Nephron progenitor cell (in vitro differentiated cells): ENCODE measurements at places on chromosomes 7 and 10.

DNA sequence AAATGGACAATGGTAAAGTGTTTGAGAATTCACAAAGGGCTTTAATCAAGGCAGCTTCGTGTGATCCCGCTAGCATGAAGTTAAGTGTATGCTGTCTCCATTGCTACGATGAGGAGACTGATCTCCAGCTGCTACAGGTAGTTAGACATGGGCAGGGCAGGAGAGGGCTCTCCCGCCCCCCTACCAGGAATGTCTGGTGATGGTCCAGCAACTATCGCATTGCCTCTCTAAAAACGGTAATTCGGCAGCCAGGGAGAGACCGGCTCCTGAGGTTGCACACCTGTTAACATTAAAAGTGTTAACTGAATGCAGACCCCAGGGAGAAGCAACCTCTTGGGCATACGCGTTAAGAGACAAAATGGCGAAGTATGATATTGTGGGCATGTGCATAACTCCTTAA, 37.9 kb downstream of the SVIL start:
- no peak for DNase-seq

DNA sequence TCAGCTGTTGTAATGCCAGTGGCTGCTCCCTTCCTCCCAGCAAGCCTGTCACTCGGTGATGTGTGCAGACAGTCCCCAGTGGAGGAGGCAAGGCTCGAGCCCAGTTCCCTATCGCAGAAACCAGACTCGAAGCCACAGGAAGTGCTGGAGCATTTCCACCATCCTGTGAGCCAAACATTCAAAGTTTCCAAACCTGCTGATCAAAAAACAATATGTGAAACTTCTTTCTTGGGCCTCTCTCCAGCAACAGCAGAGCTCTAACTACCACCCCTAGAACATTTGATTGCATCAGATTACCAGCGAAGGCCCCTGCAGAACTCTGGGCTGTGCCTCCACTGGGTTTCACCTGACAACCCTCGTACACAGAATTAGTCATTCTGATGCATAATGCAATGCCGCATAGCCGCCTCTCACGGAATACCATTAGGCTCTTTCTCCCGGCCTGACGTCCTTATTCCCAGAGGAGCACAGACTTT, 94.0 kb downstream of the ELMO1 start:
- DNase-seq = no peak

GRCh38 chr7:2019711-2020511, 212.8 kb downstream of the MAD1L1 start:
- DNase-seq = no peak

- no peak for DNase-seq
These were observed 12.4 kb upstream of the JAZF1 start for GRCh38 chr7:28192786-28193585.

GRCh38 chr7:1268866-1269265, 36.2 kb downstream of the UNCX start:
- DNase-seq = no peak

DNA sequence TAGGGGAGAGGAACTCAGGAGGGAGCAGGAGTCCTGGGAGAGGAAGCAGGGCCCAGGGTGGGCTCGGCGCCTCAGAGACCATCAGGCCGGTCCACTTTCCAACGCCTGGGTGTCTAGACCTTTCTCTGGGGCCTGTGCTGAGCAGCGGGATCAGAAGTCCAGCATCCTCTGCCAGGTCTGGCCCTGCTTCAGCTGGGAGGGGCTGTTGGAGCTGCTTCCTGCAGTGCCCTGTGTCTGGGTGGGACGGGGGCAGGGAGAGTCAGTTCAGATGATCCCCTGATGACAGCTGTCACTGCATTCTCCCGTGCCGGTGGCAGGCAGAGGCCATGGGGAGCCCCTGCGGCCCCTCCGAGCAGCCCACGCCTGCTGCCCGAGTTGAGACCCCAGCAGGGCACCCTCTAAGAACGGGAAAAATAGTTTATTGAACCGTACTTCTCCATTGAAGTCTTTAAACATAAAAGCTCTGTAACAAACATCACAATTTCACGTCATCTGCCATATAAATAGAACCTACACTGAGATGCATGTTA, 23.3 kb downstream of the AP5Z1 start:
- no peak for DNase-seq

GRCh38 chr7:35818513-35818912, 17.7 kb downstream of the SEPTIN7 start:
- no peak for DNase-seq

DNA sequence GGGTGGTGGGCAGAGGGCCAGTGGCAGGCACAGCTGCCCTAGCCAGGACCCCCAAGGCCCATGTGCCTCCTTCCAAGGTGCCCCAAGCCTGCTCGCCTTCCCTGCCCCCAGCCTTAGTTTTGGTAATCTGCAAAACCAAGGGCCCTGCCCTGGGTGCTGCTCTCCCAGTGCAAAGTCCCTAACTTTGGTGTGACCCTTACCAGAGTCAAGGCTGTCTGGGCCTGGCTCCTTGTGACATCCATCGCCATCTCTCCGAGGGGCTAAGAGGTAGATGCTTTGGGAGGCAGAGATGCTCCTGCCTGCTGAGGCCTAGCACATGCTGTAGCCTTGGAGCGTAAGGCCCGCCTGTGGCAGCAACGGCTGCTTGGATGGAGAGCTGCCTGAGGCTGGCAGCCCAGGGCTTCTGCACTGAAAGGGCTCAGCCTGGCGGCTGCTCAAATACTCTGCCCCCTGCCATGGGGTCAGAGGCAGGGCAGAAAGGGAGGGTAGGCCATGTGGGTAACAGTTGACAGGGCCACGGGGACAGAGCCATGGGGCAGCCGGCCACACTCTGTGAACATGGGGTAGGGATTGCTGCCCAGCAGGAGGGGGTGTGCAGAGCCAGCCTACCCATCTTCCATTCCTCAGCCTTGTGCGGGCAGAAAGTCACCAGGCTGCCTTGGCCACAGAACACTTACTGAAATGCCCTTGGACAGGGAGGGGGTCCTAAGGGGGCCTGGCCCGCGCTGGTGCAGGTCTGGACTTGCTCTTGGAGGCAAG, 17.9 kb upstream of the MYL7 start:
- no peak for DNase-seq

- DNase-seq = no peak
These were observed 155.4 kb downstream of the POU6F2 start for GRCh38 chr7:39133088-39133487.

DNA sequence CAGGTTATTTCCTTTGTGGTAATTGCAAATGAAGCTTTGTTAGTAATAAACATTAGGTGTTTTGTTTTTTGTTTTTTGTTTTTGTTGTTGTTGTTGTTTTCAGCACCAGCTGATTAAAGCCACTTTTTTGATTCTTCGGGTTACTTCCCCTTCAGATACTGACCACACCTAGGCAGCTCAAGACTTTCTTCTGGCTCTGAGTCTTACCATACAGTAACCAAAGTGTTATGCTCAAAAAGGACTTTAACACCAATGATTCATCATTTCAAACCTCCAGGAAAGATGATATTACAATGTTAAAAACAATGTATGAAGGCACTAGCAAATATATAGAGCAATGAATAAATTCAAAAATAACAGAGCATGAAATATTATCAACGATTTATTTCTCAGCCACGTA, 265.2 kb upstream of the SP8 start:
- no peak for DNase-seq

DNA sequence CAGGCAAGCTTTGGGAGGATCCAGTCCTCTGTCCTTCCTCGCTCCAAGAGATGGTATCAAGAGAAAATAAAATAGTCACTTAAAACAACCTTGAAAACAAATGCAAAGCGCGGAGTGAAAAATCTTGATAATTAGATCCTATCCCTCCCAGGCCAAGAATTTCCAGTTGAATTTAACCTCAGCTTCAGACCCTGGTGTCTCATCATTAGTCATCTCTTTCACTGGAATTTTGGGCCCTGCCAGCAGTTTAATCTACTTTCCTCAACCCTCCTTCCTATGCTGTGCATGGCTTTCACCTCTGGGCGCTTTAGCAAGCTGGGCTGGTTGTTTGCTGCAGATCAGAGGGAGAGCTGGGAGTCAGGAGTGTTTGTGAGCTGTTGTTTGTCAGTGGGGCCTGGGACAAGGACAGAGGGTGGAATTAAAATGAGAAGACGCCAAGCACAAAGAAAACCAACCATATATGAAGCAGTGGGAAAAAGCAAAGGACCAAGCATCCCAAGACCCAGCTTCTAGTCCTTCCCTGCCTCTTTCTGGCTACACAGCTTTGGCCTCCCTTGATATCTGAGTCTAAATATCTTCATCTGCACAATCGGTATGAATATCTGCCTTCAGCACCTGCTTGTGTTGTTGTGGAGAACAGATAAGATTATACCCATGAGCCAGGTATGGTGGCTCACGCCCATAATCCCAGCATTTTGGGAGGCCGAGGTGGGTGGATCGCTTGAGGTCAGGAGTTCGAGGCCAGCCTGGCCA, 13.5 kb downstream of the MYOF start:
- DNase-seq = no peak

GRCh38 chr10:85863301-85864172, 503.1 kb downstream of the GRID1 start:
- no peak for DNase-seq

DNA sequence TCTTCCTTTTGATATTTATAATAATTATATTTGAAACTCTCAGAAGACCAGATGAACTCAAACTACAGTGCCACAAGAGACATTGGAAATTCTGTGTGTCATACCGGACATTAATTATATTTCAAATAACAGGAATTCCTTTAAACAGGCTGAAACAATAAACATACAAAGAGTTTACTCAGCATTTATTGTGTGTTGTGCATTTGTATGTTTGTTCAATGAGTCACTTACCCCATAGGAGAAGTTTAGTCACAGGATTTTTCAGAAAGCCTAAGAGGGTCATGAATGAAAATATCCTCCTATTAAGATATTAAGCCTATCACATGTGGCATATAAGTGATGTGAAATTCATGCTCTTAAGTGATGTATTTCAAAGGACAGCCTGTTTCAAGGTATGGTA, 566.8 kb downstream of the CNTNAP2 start:
- DNase-seq = no peak

GRCh38 chr7:142240546-142240945, 17.3 kb downstream of the PRSS58 start:
- no peak for DNase-seq

GRCh38 chr7:32150039-32150438, 79.8 kb upstream of the PDE1C start:
- no peak for DNase-seq

DNA sequence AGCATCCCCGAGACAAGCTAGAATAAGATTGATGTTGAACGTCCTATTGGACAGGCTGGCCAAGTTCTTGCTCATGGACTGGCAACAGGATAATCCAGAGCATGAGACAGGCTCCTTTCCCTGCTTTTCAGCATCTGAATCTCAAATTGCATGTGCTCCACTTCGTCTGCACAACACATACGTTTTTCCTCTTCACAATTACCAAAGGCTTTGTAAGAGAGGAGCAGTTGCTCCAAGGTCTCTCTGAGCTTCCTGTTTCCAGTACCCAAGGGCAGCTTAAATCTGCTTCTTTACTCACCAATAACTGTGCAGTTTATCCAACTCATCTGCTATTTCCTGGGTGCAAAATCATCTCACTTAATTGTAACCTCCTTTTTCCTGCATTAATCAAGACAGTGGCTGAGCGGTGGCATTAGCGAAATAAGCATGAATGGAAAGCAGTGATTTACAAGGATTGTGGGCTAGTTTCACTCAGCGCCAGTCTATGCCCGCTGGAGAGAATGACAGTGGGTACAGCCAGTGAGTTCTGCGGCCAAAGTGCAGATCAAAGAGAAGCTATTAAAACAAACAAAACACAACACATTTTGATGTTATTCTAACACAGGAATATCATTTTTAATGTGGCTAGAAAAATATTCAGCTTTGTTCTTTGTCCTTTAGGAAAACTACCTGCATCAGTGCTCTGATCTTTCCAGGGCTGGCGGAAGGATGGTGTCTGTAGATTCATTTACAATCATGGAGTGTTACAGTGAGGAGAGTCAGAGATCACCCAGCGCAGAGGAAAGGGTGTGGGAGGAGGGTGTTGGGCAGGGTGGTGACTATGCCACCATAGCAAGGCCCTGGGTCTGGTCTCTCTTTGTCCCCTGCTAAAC, 79.8 kb downstream of the CHN2 start:
- DNase-seq = no peak

GRCh38 chr10:23095966-23096801, 805 bp downstream of the MSRB2 start:
- peak; percentile 37 for DNase-seq

DNA sequence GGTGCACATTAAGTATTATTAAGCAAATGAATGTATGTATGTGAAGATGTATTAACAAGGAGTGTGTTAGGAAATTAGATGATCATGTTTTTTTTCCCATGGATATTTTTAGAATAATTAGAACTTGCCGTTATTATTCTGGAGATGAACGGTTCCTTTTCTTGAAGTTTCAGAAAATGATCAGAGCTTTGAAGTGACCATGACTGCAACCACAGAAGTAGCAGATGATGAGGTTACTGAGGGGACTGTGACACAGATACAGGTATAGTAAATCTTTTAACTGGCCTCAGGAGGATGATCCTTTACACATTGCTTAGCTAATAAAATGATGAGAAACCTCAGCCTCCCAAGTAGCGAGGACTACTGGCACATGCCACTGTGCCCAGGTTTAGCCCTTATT, 18.6 kb downstream of the DMTF1 start:
- no peak for DNase-seq

GRCh38 chr10:125175807-125176206, 15.4 kb upstream of the CTBP2 start:
- DNase-seq = no peak

- no peak for DNase-seq
These were observed 244.9 kb downstream of the ARHGAP12 start for GRCh38 chr10:31683682-31684081.

GRCh38 chr7:147859486-147859885, 731.1 kb upstream of the C7orf33 start:
- DNase-seq = no peak
